ENCODE measurements at places on chromosomes 12 and 14.

GRCh38 chr14:76761136-76761959 lies at the start of gene VASH1:
VASH1 (plus strand) TSS chr14:76761468; CDS start chr14:76762822, 1,354 bp downstream.
- DNase-seq = peak; percentile 75
- H3K27ac ChIP-seq = peak within 1 kb of the TSS; percentile 8
- peaks cover 30% of the 10 kb centered on the region for H3K4me1 ChIP-seq
- H3K4me3 ChIP-seq = peak within 1 kb of the TSS; percentile 90

GRCh38 chr12:118922405-118922804 lies 58.9 kb upstream of the SRRM4 start:
- no peaks in the 10 kb centered on the region for H3K4me1 ChIP-seq
- H3K4me3 ChIP-seq = no peak overlapping the region
- no peaks in the 10 kb centered on the region for H3K36me3 ChIP-seq
- no peaks in the 10 kb centered on the region for H3K27me3 ChIP-seq

- H3K27ac ChIP-seq = no peak overlapping the region
- no peaks in the 10 kb centered on the region for H3K36me3 ChIP-seq
- no peaks in the 10 kb centered on the region for H3K4me1 ChIP-seq
These were observed 63.7 kb downstream of the CCDC60 start for GRCh38 chr12:119398190-119398589.

DNA sequence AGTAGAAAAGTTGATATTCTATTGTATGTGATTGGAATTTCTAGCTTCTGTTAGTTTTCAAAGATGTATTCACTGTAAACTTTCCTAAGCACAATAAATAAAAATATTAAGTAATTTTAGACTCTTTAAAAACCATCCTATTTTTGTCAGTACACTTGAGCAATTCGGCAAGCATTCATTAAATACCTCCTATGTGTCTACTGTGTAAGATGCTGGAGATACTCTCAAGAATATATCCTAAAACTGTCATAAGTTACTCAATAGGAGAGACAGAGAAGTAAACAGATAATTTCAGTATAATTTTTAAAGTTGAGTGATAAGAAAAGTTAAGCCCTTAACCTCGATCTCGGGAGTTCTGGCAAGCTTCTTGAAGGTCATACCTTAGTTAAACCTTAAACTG lies 46.1 kb downstream of the FANCM start:
- no peaks in the 10 kb centered on the region for H3K27me3 ChIP-seq
- peak; percentile 22 for DNase-seq
- H3K36me3 ChIP-seq = no peaks in the 10 kb centered on the region
- H3K4me3 ChIP-seq = no peak overlapping the region

DNA sequence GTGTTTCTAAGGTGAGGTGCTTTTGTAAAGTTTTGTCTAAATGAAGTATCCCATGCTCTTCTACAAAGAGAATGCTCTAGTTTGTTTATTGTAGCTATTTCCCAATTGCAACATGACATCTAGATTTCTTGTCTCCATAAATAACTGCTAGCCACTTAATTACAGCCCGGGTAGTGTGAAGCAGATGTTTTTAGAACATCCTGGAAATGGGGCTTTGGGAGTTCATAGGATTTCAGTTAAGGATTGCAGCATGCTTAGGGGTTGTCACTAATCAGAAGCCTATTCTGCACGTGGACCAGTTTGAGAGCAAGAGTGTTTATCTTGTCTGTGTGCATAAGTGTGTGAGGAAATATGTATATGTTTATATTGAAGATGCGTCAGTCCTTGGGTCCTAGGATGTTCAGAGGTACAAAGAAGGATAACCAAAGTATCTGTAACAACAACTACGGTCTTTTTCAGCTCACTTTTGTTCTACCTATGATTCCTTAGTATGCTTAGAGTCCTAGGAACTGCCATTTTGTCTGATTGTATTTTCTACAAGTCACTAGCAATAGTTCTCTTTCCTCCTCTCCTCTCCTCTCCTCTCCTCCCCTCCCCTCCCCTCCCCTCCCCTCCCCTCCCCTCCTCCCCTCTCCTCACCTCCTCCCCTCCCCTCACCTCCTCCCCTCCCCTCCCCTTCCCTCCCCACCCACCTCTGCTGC lies 135.3 kb downstream of the ACSS3 start:
- no peaks in the 10 kb centered on the region for H3K27me3 ChIP-seq
- H3K36me3 ChIP-seq = no peaks in the 10 kb centered on the region
- no peak overlapping the region for H3K4me3 ChIP-seq

DNA sequence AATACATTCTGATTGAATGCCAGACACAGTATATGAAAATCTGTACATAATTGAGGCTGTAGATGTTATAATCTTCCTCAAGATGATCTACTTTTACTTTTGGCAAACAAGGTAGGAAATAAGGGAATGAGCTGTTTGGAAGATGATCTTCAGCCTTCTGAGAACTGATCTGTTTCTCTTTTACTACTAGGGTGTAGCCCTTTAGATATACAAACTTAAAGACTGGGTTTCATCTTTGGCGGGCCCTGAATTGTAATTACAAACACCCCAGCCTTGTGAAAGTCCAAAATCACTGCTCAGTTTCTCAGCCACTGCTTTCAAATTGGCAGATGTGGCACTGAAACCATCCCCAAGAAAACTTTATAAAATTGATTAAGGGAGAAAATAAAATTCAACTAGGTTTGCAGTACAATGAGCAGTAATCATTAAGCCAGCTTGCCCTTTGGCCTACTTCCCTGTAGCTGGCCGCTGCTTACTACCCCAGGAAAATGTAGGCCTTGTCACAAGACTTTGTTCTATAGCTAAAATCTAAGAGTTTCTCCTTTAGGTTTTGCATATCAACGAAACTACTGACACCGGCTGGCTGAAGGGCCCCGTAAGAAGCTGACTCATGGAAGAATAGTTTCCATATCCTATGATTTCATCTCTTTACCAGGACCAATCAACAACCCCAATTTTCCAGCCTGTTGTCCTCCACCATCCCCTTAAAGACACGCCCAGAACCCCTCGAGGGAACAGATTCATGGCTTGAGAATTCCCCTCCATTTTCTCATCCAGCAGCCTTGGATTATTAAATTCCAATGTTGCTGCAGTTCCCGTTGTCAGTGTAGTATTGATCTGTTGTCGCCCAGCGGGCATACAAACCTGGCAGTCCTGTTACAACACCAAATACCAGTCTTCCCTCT lies 210.8 kb downstream of the PCNX1 start:
- no peak for DNase-seq
- no peak overlapping the region for H3K27ac ChIP-seq
- H3K4me1 ChIP-seq = no peaks in the 10 kb centered on the region
- H3K36me3 ChIP-seq = no peaks in the 10 kb centered on the region

All from endothelial cell of umbilical vein (primary cell).